Astrocyte (in vitro differentiated cells and primary cell): ENCODE measurements at places on chromosomes 5 and 9. TPM values are rescaled to one million over a fixed set of nuclear protein-coding genes. Genes with fewer than 3 reads are reported as not detected.

The SLCO6A1 gene
- total RNA-seq, result not detected in 2 replicates

GRCh38 chr9:34578241-34579103 is 11.1 kb downstream of the CNTFR start:
- DNase-seq, result peak; percentile 55
- no peak overlapping the region for H3K4me3 ChIP-seq
- no peak overlapping the region for H3K27ac ChIP-seq
- peaks cover 58% of the 10 kb centered on the region for H3K27me3 ChIP-seq
- H3K36me3 ChIP-seq, result no peaks in the 10 kb centered on the region
- peaks cover 4% of the 10 kb centered on the region for H3K4me1 ChIP-seq

DNA sequence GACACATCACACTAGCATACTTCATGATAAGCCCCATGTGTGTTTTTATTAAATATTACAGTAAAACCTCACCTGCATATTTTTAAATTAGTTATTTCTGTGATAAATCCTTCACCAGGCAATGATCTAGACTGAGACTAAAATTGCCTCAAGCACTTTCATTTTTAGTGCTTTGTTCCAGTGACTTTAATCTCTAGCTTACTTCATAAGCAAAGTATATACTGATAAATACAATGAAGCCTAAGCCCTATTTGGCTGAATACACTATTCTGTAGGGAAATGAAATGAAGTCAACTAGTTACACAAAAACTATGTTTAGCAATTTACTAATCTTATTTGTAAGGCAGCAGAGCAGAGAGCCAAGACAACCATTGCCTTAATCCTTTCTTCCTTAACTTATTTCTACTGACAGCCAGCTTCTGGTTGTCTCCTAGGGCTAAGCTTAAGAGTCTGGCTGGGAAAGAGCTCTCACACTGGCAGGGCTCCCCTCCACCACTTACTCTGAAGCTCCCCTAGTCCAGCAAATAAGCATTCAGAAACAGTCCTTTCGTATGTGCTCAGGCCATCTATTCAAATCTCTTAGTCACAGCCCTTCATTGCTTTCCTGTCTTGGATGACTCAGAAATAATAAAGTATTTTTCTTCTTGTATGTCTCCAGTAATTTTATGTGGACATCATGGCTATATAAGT is 31.4 kb upstream of the MTAP start:
- H3K27ac ChIP-seq, result peak overlapping the region; percentile 71
- H3K27me3 ChIP-seq, result no peaks in the 10 kb centered on the region
- no peak overlapping the region for H3K4me3 ChIP-seq
- DNase-seq, result peak; percentile 91
- H3K36me3 ChIP-seq, result no peaks in the 10 kb centered on the region
- peaks cover 5% of the 10 kb centered on the region for H3K4me1 ChIP-seq

The CCNB1 gene
- total RNA-seq, result 34.2 and 49.8 TPM in 2 replicates

GRCh38 chr5:72937517-72938061 is 18.3 kb upstream of the FCHO2 start:
- no peaks in the 10 kb centered on the region for H3K4me1 ChIP-seq
- no peak for DNase-seq
- no peak overlapping the region for H3K4me3 ChIP-seq
- H3K27ac ChIP-seq, result no peak overlapping the region
- no peaks in the 10 kb centered on the region for H3K36me3 ChIP-seq

- no peaks in the 10 kb centered on the region for H3K4me1 ChIP-seq
- no peak overlapping the region for H3K27ac ChIP-seq
- H3K36me3 ChIP-seq, result no peaks in the 10 kb centered on the region
- H3K4me3 ChIP-seq, result no peak overlapping the region
Observed at GRCh38 chr9:85900504-85901201, 40.3 kb upstream of the NAA35 start.

GRCh38 chr5:34450338-34450737 is 205.8 kb upstream of the RAI14 start:
- H3K4me3 ChIP-seq, result no peak overlapping the region
- no peaks in the 10 kb centered on the region for H3K27me3 ChIP-seq
- no peaks in the 10 kb centered on the region for H3K36me3 ChIP-seq
- no peak overlapping the region for H3K27ac ChIP-seq

DNA sequence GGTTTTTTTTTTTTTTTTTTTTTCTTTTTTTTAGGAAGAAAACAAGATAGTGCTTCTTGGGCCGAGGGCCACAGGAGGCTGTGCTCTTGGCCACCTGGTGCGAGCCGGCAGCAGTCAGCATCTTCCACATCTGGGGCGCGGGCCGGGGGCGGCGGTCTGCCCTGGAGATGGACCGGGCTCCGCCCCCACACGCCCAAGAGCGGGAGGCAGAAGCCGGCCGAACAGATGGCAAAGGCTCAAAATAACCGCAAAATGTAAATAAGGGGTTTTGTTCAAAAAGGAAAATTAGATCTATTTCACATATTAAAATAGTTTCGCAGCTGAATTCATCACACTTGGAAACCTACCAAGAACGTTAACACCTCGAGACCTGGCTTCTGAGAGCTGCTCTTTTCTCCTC is 51.5 kb upstream of the UBAC1 start:
- peak; percentile 28 for DNase-seq
- H3K27ac ChIP-seq, result no peak overlapping the region
- no peaks in the 10 kb centered on the region for H3K27me3 ChIP-seq
- peaks cover 23% of the 10 kb centered on the region for H3K4me1 ChIP-seq

GRCh38 chr5:145737578-145737977 is 97.6 kb downstream of the PRELID2 start:
- H3K36me3 ChIP-seq, result no peaks in the 10 kb centered on the region
- H3K27ac ChIP-seq, result no peak overlapping the region
- no peaks in the 10 kb centered on the region for H3K27me3 ChIP-seq

GRCh38 chr9:127968700-127969383 is 11.9 kb downstream of the EEIG1 start:
- H3K27ac ChIP-seq, result peak overlapping the region; percentile 69
- no peaks in the 10 kb centered on the region for H3K27me3 ChIP-seq
- H3K36me3 ChIP-seq, result no peaks in the 10 kb centered on the region
- peak; percentile 87 for DNase-seq

GRCh38 chr9:78351816-78352215 is 54.9 kb downstream of the PSAT1 start:
- H3K27ac ChIP-seq, result no peak overlapping the region
- no peak for DNase-seq
- no peaks in the 10 kb centered on the region for H3K4me1 ChIP-seq
- H3K4me3 ChIP-seq, result no peak overlapping the region
- H3K27me3 ChIP-seq, result no peaks in the 10 kb centered on the region
- no peaks in the 10 kb centered on the region for H3K36me3 ChIP-seq

DNA sequence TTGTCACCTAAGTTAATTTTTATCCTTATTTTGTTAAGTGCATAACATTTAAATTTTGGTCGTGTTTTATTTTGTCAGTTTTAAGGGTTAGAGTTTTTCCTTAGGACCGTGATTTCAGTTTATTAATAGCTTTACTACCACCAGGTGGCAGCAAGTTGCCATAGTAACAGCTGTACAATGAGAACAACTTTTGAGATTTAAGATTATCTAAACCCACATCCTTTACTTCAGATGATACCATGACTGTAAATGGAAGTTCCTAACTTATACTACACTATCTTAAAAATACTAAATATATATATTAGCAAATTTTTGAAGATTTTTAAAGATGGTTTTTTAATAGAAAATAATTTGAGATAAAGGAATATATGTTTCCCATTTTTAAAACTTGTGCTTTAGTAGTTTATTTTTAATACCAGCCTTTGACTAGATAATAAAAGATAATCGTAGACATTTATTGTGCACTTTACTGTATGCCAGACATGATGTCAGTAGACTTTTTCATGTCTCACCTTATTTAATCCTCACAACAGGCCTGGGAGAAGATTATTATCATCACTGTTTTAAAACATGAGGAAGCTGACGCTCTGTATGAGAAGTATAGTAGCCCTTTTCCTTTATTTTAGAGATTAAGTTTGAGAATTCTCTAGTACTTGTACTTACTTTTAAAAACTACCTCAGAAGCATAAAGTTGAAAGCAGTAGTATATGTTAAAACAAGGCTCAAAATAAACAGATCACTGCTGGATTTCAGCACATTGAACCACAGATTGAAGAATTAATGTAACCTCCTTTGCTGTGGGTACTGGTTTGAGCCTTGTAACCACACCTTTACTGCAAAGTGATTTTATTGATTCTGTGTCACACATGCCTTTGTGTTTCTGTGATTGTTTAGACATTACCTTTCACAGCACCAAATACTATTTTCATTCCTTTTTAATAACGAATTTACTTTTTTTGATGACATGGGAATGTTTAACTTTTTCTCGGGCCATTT is 27.5 kb downstream of the SREK1 start:
- H3K27me3 ChIP-seq, result no peaks in the 10 kb centered on the region
- H3K27ac ChIP-seq, result no peak overlapping the region
- H3K4me3 ChIP-seq, result no peak overlapping the region

GRCh38 chr5:173011566-173011965 is 28.0 kb downstream of the ATP6V0E1 start:
- H3K36me3 ChIP-seq, result no peaks in the 10 kb centered on the region
- H3K27ac ChIP-seq, result no peak overlapping the region
- peaks cover 6% of the 10 kb centered on the region for H3K4me1 ChIP-seq
- H3K27me3 ChIP-seq, result no peaks in the 10 kb centered on the region
- no peak overlapping the region for H3K4me3 ChIP-seq

DNA sequence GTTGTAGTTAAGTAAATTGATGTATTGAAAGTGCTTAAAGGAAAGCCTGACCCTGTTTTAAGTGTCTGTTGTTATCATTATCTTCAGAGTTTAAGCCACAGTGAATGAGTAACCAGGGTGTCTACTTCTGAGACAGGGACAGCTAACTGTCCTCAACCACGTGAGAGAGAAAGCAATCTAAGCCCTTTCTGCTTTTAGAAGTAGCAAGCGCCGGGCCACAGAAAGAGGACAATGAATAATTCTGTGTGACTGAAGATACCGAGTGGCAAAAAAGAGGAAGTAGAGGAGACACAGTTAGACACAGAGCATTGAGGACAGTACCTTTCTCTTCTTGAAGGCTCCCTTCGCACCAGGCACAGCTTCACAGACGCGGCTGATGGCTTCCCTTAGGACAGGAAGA is 86.3 kb downstream of the S1PR3 start:
- DNase-seq, result no peak
- no peak overlapping the region for H3K27ac ChIP-seq
- H3K36me3 ChIP-seq, result peaks cover 28% of the 10 kb centered on the region
- H3K27me3 ChIP-seq, result no peaks in the 10 kb centered on the region
- H3K4me3 ChIP-seq, result no peak overlapping the region

DNA sequence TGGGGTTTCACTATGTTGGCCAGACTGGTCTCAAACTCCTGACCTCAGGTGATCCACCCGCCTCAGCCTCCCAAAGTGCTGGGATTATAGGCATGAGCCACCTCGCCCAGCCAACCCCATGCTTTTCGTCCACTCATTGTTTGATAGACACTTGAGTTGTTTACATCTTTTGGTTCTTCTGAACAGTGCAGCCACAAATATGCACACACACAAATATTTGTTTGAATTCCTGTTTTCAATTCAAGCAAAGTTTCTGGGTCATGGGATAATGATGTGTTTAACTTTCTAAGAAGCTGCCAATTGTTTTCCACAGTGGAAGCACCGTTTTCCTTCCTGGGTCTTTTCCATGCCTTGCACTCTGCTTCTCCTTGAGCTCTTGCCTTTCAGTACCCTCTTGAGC is 6.8 kb upstream of the PAEP start:
- H3K27me3 ChIP-seq, result no peaks in the 10 kb centered on the region
- no peaks in the 10 kb centered on the region for H3K36me3 ChIP-seq
- no peak for DNase-seq
- no peaks in the 10 kb centered on the region for H3K4me1 ChIP-seq

GRCh38 chr9:133160742-133161546 is 2.8 kb downstream of the GBGT1 start:
- H3K27ac ChIP-seq, result no peak overlapping the region
- no peak overlapping the region for H3K4me3 ChIP-seq
- no peaks in the 10 kb centered on the region for H3K36me3 ChIP-seq

The ENTPD2 gene
- total RNA-seq, result 0.14 and 0.55 TPM in 2 replicates

DNA sequence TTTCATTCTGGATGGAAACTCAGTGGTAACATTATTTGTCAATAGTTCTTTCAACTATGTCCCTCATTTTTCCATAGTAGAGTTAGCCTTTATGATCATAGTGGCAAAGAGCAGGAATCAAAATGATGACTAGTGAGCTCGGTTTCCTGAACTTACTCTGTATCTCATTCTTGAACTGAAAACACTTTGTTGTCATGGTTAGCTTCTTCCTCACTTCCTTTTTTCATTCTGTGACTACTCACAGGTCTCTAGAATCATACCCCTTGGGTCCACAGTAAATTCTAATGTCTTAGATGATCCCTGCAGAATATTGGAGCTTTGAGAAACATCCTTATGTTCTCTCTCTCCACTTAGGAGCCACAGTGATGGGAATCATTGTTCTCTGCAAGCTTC is 29.4 kb upstream of the RECK start:
- H3K36me3 ChIP-seq, result no peaks in the 10 kb centered on the region
- peaks cover 21% of the 10 kb centered on the region for H3K27me3 ChIP-seq
- H3K4me1 ChIP-seq, result no peaks in the 10 kb centered on the region
- H3K27ac ChIP-seq, result no peak overlapping the region
- DNase-seq, result no peak

DNA sequence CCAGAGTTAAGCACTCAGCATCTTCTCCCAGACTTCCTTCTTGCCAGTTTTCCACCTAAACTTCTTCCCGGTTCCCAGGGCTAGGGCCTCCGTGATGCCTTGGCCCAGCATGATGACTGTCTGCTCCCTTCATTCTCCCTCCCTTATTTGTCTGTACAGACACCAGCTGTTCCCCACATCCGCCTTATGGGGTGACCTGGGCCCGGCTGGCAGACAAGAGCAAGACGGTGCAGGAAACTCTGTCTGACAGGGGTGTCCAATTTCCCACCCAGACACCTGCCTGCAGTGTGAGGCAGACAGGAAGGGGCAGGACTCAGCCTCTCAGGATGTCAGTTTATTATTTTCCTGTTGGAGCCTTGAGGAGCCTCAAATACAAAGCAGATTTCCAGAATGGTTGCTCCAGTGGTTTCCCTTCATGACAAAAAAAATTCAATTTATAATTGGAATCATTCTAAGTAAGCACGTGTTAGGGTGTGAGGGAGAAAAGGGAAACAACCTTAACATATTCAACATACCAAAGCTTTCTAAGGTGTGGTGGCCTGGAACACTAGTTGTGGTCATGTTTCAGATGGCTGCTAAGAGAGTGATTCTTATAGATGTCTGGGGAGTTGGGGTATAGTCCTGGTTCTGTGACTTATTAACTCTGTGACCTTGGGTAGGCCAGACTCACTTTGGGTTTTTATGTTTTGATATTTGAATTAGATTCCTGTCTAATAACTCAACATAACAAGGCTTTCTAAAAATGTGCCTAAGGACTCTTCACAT is 234.5 kb downstream of the PAPPA start:
- H3K27me3 ChIP-seq, result no peaks in the 10 kb centered on the region
- H3K27ac ChIP-seq, result no peak overlapping the region
- no peak overlapping the region for H3K4me3 ChIP-seq
- DNase-seq, result no peak
- no peaks in the 10 kb centered on the region for H3K36me3 ChIP-seq

DNA sequence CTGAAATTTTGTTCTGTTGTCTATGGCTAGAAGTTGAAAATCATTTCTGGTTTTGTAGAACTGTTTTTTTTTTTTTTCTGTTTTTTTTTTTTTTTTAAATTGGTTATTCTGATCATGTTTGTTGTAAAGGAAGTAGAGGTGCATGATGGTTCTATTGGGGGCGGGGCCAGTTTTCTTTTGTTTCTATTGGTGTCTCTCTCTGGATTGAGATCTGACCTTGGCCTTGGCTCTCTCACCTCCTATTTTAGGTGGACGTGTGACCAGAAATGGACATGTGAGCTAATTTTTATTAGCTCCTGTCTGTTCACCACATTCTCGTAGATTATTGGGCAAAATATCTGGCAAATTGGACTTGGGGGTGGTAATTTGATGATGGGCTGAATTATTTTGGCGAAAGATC is 3.2 kb downstream of the ZNF618 start:
- no peak overlapping the region for H3K4me3 ChIP-seq
- H3K27me3 ChIP-seq, result no peaks in the 10 kb centered on the region
- no peaks in the 10 kb centered on the region for H3K36me3 ChIP-seq
